Fibroblast of skin of back (primary cell): ENCODE measurements at places on chromosomes 1 and 21.
A peak's percentile ranks its signal among the peaks of the same experiment; 100 is the strongest.

DNA sequence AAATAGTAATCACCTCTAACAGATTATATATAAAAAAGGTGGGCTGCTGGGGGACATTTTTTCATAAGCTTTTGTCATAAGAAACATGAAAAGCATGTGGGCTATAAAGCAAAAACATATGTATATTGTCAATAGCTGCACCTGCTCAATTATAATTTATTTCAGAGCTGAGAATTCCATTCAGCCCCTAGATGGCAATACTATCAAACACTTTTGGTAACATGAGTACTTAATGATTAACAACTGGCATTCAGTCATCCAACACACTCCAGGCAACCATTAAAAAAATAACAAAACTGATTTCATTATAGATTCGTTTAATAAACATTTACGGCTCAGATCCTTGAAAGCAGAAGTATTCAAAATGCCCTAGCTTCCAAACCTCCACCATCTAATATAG, 115.1 kb downstream of the KCTD3 start:
- peak; percentile 8 for DNase-seq

- DNase-seq = no peak
Observed at GRCh38 chr21:41583274-41583790, 75.4 kb upstream of the TMPRSS2 start.

- peak; percentile 57 for DNase-seq
Observed at GRCh38 chr21:36854391-36854790, 112.1 kb downstream of the HLCS start.

DNA sequence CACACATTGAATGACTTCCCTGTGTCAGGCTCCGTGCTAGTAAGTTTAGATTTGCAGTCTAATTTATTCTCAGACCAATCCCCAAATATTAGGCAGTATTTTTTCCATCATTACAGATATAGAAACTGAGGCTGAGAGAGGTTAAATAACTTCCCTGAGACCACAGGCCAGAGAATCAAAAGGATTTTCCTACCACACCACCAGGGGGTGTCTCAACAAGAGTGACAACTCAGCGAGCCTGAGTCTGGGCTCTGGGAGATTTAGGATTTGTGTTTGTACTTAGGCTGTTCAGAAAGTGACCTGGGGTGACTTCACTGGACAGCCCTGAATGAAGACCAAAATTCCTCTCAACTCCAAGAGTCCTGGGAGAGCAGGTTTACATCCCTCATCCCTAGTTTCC, 13.3 kb upstream of the LCE5A start:
- DNase-seq = no peak

DNA sequence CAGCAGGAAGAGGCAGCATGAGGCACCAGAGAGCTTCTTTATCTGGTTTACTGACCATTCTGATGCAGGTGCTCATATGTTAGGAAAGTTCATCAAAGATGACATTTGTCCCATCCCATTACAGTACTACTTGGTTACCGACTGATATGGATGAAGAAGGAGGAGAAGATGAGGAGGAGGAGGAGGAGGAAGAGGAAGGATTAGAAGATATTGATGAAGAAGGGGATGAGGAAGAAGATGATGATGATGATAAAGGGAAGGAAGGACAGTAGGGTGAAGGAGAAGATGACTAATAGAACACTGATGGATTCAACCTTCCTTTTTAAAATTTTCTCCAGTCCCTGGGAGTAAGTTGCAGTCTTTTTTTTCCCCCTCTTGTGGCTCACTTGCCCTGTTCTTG, 45.1 kb downstream of the ABL2 start:
- no peak for DNase-seq

DNA sequence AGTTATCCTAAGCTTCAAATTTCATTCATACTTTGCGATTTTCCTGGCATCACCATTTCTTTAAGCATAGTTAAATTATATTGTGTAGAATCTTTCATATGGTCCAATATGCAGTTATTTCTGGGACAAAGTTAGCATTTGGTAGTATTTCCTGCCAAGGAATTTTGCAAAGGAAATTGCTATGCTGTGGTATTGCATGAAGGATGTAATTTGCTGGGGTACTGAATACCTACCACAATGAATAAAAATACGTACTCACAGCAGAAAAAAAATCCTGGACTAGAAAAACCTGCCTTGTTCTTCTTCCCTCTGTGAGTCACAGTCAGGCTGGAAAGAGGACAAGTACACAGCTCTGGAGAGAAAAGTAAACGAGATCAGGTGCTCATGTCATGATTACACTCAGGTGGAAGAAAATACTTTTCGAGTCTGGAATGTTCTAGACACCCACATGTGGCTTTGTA, 241.2 kb downstream of the PTBP2 start:
- DNase-seq = peak; percentile 35

DNA sequence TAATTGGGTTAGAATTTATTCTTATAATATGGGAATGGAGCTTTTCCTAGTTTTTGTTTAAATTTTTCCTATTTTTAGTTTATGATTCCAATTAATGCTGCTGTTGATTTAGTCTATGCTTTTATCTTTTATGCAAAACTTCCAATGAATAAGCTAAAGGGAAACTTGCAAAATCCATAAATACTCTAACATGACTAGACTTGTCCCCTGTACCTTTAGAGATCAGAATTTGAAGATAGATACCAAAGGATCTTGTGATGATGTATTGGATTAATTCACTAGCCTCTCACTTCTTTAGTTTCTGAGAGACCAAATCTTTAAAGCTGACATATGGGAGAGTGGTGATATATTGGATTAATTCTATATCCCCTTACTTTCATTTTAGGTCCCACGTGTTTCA, 306.6 kb upstream of the PRMT6 start:
- DNase-seq = no peak

DNA sequence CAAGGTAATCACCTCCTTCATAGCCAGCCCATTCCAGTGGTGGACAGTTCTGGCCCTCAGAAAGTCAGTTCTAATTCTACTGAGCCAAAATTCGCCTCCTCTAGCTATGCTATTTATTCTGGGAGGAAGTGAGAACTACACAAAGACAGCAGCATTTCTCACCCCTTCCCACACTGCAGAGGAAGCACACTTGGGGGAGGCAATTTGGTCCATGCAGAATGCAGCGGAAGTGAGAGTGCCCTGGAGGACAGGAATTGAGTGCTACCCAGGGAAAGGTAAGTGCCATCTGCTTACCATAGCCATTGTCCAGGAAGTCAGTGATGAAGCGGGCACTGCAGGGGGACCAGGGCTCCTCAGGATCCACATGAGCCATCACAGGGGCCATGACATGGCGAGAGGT, 3.7 kb downstream of the ADAMTS4 start:
- DNase-seq = no peak

DNA sequence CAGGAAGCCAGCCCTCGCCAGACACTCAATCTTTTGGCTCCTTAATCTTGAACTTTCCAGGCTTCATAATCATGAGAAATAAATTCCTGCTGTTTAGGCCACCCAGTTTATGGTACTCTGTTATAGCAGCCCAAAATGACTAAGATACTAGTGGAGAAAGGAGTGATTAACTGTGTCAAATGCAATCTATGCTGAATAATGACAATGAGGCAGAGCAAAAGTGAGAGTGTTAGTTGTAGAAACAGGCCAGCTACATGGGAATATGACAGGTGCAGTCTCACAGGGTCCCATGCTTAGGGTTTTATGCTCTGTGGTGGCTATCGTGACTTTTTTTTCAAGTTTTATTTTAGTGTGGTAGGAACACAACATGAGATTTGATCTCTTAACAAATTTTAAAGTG, 888.8 kb downstream of the TTLL7 start:
- no peak for DNase-seq

- DNase-seq = no peak
Observed at GRCh38 chr1:203506858-203507626, 13.1 kb downstream of the OPTC start.

DNA sequence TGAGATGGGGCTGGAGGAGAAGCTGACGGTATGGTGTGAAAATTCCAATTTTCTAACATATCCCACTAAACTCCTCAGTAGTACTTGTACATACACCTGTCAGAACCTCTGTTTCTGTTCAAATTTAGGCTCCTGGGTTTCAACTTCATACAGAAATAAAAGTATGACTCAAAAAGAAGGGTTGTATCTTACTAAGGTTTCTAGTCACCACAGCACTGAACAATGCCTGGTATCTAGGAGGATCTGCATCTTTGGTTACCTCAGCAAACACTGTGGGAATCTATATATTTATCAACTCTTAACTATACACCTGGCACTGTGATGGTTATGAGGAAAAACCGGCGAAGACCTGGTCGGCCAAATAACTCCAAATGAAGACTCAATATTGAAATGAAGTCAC, 13.8 kb downstream of the RBM34 start:
- no peak for DNase-seq

GRCh38 chr1:224172229-224172628, 10.8 kb upstream of the DEGS1 start:
- DNase-seq = no peak

DNA sequence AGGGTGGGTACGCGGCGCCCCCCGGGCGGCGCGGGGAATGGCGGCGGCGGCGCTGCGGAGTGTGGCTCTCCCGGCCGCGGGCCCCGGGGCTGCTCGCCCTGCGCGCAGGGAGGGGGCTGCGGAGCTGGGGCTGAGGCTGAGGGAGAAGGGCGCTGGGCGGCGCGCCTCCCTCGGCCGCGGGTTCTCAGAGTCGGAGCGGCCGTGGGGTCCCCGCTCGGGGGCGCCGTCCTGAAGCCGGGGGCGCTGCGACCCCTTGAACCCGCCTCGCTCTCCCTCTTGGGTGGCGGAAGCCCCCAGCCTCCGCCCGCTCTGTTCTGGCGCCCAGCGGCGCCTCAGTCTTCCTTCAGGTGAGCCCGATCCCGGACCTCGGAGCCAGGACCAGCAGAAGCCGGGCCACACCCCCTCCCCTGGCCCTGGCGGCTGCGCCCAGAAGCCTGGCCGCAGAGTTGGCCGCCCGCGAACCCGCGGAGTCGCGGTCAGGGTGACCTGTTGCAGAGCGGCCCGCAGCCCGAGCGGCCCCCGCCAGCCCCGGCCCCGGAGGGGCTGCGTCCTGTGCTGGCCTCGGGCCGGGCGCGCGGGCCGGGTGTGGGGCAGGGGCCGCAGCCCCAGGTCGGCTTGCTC, 532 bp downstream of the RALGPS2 start:
- DNase-seq = peak; percentile 24

DNA sequence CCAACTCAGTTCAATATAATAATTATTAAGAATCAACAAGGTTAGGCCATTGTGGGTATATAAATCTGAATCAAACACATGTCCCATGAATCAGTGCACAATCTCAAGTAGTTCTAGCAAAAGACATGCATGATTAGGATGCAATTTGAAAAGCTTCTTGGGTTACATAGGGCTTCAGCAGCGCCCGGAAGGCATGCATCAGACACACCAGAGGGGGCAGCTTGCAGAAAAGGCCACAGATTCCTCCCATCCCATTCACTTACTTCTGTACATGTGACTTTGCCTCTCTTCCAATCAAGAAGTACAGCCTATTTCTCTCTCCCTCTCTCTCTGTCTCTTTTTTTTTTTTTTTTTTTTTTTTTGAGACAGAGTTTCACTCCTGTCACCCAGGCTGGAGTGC, 91.8 kb downstream of the KCNN3 start:
- DNase-seq = no peak

DNA sequence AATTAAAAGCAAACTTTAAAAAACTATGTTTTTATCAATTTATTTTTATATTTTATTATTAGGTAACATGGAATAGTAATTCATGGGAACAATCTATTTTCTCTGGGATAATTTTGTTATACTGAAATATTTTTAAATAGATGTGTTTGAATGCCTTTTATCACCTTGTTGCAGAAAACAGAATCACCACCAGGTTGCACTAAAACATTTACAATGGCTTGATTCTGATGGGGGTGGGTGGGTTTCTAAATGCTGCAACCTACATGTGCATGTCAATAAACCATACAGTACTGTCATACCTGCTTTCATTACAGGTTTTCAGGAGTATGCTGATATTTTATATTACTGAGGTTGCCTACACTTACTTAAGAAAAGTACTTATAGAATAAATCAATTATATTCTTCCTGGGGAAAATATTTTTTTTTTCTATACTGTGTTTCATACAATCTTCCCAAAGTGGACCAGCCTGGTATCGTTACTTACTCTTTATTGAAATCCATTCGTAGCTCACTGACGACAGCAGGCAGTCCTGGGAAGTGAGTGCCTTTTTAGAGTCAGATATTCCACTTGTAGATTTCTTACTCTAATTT, 132.8 kb downstream of the PTPRC start:
- DNase-seq = peak; percentile 51

- DNase-seq = no peak
Observed at GRCh38 chr1:181898773-181899172, 162.7 kb downstream of the ZNF648 start.

DNA sequence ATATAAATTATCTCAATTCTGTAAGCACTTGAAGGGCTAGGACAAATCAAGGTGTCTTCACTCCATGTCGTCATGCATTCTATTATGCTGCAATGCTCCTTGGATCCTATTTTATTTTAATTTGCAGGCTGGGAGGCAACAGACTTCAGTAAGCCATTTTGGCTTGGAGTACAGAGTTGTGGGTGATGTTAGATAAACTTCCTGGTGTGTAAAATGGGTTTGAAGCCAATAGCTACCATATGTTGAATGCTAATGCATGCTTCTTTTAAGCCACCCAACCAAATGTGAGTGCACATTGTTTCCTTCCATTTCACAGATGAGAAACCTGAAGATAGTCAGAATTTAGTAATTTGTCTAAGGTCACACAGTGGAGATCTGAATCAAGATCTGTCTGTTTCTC, 482.8 kb downstream of the DISC1 start:
- no peak for DNase-seq

- no peak for DNase-seq
Observed at GRCh38 chr1:25661043-25661815, 44.6 kb downstream of the MAN1C1 start.

GRCh38 chr1:17869815-17870214, 114.7 kb downstream of the ACTL8 start:
- peak; percentile 70 for DNase-seq

DNA sequence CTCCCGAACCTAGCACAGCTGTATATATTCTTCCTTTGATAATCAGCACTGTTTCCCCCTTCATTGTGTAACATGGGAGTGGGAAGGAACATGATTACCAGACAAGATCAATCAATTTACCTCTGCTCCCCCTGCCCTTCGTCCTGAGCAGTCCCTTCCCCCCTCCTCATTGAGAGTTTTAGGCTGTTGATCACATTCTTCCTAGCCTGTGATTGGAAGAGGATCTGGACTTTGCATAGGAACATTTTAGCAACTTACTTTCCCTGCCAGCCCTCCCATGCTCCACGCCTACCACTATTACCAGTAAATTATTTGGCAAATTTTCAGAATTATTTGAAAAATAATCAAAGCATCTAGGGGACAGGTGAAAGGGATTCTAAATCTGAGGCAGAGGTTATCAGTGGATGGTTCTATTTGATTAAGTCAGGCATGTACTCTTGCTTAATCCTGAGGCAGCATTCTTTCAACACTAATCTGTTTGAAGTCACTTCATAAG, 62.7 kb upstream of the ABCD3 start:
- DNase-seq = no peak

DNA sequence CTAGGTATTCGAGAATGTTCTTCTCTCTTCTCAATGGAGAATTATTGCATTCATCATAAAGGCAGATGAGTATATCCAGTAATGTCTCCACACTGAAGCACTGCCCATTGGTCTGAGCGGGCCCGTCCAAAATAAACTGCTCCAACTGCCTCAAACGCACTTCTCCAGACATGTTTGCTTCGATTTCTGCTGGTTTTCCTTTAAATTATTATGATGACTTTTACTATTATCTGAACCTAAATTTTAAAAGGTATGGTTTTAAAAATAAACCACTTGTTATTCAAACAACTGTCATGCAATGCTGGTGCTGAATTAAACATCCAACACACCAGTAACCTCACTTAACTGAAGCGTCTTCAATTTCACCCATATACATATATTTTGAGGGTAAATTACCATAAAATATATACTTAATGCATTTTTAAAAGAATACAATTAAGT, 1.3 kb downstream of the CDC42BPA start:
- peak; percentile 35 for DNase-seq

- DNase-seq = no peak
Observed at GRCh38 chr1:169287280-169287679, 80.3 kb downstream of the NME7 start.
